Kidney glomerular epithelial cell (primary cell): ENCODE measurements at places on chromosomes 13 and 19.

GRCh38 chr13:41985788-41986508 lies 25.0 kb upstream of the VWA8 start:
- DNase-seq, result no peak

GRCh38 chr13:91184244-91184926 lies 163.1 kb upstream of the MIR17HG start:
- DNase-seq, result no peak

DNA sequence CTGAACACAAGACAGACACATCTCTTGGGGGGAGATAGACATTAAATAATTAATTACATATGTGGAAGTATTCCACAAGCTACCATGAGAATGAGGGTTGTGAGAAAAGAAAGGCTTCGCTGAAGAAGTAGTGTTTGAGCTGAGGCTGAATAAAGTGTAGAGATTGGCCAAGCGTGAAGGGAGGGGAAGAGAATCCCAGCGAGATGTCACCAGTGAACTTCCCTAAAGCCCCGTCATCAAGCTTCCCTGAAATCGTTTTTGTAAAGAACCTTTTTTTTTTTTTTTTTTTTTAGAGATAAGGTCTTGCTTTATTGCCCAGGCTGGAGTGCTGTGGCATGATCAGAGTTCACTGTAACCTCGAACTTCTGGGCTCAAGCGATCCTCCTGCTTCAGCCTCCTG lies 235.2 kb downstream of the KCNRG start:
- no peak for DNase-seq

GRCh38 chr19:18520848-18521691 lies 800 bp downstream of the ELL start:
- DNase-seq, result no peak

DNA sequence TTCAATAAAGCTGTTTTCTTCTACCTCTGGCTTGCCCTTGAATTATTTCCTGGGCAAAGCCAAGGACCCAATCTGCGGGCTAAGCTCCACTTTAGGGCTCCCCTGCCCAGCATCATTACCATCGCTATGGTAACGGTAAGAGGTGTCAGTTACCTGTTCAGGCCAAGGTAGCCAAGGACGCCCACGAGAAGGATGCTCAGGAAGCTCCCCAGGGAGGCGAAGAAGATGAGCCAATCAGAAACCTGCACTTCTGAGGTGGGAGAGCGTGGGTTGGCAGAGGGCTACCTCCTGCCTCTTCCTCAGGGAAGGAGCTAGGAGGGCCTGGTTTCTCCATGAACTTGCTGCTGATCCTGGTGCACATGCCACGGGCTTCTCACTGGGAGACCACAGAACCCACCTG lies 24.7 kb downstream of the IL12RB1 start:
- DNase-seq, result no peak

- no peak for DNase-seq
Observed at GRCh38 chr19:33163481-33163880, 30.6 kb upstream of the LRP3 start.

DNA sequence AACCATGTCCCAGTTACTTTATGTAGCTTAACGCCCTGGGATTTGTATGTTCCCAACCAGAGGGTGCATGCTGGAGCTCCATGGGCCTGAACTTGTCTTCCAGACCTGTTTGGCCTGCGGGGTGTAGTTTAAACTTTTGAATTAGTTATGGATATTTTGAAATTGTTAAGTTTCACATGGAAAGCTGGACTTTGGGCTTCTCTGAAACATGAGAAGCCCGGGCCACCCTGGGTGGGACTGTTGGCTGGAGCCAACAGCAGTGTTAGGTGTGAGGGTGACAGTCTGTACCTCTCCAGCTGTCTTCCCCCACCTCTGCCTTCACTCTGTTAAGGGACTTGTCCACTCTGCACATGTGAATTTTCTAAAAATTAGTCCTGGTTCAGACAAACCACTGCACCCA lies 1.6 kb downstream of the UBE2L5 start:
- no peak for DNase-seq

DNA sequence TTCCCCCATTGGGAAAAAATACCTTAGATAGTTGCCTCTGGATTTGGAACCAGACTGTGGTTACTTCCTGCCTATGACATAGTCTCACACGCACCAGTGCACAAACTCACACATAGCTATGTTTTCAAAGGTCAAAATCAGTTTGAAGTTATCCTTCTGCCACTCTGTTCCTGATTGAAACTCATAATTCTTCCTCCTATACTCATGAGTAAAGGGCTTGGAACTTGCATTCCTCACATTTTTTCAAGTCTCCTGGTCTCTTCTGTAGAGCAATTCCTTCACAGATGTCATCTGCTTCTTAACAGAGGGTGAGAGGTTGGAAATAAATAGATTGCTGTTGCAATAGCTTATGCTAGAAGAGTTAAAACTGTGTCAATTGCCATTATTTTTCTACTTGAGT lies 18.6 kb upstream of the POSTN start:
- DNase-seq, result peak; percentile 91
